ENCODE measurements at places on chromosomes 7 and 10.

GRCh38 chr7:115008465-115009114, 86.7 kb downstream of the MDFIC start:
- peak; percentile 63 for DNase-seq

- no peak for DNase-seq
Measured at GRCh38 chr7:2059964-2060700, 172.6 kb downstream of the MAD1L1 start.

- DNase-seq: no peak
Measured at GRCh38 chr7:137164251-137164650, 179.3 kb downstream of the PTN start.

GRCh38 chr7:101442426-101443070, 79.9 kb downstream of the COL26A1 start:
- no peak for DNase-seq

DNA sequence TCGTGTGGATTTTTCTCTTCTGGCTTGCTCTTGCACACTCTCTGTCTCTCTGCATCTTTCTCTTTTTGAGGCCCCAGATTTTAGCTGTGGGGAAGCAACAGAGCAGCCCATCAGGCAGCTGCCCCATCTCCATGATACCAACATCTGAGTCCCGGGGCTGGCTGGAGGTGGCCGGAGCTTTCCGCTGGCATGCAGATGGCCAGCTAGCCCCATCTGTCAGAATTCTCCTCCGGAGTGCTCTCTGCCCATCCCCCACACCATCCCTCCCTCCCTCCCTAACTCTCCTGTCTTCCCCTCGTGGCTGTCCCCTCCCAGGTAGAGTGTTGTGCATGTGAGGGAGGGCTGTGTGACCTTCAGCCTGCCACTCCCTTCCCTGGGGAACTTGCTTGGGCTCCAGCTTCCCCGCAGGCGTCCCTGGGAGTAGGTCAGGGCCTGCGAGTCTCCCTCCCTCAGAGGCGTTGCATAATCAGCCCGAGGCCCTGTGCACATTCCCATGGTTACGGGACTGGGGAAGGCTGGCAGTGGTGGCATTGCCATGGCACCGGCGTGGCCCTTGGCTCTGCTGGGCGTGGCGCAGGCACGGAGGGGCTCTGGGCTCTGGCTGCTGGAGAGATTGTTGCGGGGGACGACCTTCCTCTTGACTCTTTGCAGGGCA, 24.7 kb downstream of the GHRHR start:
- DNase-seq: no peak

- no peak for DNase-seq
Measured at GRCh38 chr7:105011141-105011830, 2.7 kb upstream of the KMT2E start.

- no peak for DNase-seq
Measured at GRCh38 chr7:106731646-106732444, 70.9 kb upstream of the CCDC71L start.

DNA sequence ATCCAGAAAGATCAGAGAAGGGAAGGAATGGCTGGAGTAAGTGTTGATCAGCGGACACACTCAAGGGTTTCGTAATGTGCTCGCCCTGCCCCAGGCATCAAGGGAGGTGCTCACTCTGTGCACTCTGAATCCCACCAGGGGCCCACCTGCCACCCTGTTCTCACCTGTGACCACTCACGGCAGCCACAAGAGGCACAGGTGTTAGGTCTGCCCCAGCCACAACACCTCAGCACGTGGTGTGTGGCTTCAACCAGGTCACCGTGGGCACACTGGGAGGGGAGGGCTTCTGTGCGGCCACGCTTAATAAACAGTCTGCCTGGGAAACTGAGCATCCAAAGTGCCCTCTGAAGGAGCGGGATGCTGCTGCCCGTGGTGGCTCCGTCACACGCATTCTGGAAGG, 49.8 kb downstream of the CUX1 start:
- DNase-seq: no peak

DNA sequence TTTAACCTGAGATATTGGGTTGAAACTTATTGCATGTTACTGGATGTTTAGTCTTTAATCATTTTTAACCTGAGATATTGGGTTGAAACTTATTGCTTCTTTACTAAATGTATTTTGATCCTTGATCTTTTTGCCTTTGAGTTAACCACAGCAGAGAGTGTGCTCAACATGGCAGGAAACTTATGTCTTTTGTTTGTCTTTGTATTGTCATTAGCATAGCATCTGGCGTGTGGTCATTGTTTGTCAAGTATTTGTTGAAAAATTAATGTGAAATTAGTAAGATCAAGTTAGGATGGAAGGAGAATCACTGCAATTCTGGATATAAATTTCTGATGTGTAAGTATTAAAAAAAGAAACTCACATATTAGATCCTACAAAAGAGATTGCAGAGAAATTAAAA, 8.2 kb downstream of the MRC1 start:
- DNase-seq: no peak

- peak; percentile 61 for DNase-seq
Measured at GRCh38 chr10:49562893-49563292, 24.0 kb upstream of the ERCC6 start.

DNA sequence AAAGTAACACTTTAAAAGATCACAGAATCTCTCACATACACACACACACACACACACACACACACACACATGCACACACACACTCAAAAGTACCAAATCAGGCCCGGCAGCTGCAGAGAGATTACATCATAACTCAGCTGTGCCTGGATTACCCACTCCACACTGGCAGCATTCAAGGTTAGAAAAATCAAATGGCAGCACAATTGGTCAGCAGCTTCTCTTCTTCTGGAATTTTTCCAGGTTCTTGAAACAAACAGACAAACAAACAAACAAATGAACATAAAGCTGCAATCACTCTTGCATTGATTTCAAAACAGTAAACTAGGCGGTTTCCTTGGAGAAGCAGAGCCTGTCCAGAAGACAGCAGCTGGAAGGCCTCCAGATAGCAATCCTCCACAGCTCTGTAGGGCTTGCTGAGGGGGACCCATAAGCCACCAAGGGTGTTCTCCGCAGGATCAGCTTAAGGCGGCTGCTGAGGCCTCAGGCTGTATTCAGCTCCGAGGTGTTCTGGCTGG, 24.5 kb upstream of the FAM133B start:
- peak; percentile 41 for DNase-seq

GRCh38 chr10:104622598-104623209, 18.4 kb upstream of the SORCS3 start:
- DNase-seq: no peak

GRCh38 chr10:103682631-103683030, 172.7 kb downstream of the SH3PXD2A start:
- no peak for DNase-seq

DNA sequence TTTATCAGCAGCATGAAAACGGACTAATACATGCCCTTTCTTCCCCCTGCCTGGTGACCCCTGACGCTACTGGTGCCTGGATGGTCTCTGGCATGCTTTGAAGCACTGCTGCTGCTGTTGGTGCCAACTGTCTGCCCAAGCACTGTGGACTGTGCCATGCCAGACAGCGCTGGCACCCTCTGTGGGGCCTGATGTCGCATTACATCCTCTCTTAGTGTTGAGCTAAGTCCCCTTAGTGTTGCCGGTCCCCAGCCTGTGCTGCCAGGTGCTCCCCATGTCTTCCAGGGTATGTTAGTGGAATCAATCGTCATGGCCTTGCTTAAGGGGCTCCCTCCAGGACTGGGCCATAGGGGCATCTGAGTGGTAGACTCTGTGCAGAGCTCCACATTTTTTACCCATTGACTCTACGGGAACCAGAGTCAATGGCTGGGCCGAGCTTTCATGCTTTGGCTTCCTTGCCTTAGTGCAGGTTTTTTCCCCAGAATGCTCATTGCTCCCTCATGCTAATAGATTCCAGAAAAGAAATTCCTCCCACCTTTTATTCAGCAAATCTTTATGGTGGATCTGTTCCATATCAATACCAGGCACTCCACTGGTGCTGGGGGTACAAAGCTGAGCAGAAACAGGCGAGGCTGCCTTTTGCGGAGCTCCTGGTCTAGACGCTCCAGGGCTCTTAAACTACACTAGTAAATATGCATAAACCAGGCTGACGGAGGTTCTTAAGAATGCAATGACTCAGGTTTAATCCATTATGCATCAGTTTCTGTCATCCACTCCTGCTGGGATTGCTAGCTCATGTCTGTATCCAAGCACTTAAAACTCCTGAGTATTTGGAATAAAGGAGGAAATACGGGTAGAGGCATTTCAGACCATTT, 21.8 kb upstream of the MRC1 start:
- peak; percentile 79 for DNase-seq

DNA sequence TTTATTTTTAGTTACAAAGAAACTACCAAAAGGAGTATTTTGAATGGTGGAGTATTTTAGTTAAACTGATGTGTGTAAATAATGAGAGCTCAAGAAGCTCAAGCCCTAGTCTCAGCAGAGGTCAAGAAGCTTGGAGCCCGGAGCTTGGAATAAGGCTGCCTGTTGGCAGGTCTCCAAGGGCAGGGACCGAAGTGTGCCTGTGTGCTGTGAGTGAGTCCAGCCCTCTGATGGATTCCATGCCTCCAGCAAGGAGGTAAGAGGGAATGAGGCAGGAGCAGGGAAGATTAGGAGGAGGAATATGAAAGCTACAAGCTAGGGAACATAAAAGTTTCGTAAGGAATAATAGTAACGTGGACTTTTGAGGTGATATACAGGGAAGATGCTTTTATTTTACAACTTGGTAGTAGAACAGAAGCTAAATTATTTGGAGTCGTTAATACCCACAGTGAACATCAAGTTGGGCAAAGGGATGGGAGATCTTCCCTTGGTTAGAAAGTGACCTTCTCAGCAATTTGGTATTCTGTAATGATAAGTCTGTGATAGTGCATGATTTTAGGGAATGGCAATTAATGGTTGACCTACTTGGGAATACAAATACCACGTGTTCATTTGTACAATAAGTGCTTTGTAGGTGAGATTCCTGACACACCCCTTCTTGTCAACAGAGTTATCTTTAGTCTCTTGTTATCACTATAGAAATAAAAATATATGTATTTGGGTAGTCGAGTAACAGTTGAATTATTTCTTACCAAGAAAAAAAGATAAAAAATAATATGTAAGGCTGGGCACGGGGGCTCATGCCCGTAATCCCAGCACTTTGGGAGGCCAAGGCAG, 4.6 kb downstream of the SEC23IP start:
- peak; percentile 27 for DNase-seq

DNA sequence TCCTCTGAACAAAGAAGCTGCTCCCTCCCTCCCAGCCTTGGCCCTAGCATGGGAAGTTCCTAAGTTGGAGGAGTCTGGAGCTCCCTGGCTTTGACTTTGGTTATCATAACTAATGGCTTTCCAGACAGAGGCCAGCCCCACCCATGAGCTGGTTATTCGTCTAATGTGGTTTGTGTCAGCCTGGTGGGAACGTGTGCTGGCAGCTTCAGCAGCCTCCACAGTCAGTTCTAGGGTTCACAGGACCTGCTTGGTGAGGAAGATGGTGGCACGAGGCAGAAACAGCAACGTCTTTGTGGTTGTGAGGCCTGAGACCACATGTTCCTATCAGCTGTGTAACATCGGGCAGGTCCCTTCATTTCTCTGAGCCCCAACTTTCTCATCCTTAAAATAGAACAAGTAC, 103.1 kb downstream of the PAXIP1 start:
- no peak for DNase-seq

DNA sequence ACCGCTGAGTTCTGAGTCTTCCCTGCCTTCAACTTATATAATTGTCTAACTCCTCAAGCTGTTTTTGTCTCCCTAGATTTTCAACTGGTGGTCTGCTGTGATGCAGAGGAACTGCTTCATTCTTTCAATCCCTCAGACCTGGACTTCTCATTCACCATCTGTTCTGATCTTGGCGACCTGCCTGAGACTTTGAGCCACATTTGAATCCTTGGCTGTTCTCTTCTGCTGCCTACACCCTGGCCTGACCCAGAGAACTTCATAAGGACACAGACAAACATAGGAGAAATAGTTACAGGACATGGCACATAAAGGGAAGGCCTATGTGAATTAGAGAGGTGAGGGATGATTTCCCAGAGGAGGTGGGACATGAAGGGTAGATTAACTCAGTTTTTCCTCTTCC, 326.7 kb downstream of the PTEN start:
- DNase-seq: no peak

GRCh38 chr7:75762350-75762917, 9.6 kb downstream of the CCL26 start:
- DNase-seq: peak; percentile 88

GRCh38 chr7:133851411-133851810, 275.7 kb upstream of the LRGUK start:
- DNase-seq: no peak

DNA sequence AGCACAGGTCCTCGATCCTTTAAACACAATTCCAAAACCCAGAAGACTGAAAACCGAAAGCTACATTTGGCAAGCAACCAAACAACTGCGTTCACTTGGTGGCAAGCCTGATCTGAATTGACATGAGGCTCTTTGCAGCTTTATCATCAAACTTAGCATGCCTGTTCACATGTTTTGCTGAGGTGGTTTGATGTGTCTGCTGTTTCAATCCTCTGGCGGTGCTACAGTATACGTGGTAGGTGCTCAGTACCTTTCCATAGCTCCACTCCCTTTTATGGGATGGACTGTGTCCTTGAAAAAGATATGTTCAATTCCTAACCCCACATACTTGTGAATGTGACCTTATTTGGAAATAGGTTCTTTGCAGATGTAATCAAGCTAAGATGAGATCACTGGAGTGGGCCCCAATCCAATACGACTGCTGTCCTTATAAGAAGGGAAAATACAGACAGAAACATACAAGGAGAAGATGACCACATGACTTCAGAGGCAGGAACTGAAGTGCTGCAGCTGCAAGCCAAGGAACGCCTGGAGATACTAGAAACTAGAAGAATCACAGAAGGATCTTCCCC, 33.4 kb downstream of the CCDC6 start:
- peak; percentile 31 for DNase-seq

DNA sequence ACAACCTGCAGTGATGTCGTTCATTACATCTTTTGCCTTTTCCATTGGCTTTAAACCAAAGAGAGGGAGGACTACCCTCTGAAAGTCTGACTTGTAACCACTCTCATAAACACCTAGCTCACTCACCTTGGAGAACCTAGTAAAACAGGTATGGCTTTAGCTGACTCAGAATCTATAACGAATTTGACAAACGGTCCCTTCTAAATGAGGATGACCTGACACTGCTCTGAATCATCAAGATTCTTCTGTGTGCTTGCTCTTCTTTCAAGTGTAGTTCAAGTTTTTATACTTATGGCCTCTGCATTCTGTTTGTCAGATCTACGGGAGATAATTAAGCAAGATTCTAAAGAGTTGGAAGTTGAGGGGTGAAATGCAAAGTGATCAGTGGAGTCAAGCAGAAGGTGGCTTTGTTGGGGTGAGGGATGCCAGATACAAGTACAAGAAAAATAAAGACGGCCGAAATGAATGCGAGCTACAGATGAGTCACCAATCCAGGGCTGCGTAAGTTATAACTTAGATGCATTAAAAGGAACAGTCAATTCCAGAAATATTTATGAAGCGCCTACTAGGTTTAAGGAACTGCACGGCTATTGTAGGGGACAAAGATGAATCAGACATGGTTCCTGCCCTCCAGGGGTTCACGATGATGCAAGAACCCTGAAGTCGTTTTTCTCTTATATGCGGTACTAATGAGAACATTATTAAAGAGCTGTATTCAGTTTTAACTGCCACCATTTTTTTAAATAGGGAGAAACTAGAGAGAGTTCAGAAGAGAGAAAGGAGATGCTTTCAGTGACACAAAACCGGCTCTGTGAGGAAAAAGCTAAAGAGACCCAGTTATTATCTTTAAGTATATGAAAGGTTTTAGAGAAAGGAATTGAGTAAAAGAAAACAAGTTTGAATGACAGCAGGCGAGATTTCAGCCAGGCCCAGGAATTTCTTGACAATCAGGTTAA, 6.5 kb downstream of the HIPK2 start:
- no peak for DNase-seq

Measured in GM03348 (cell line).